Renal pelvis (tissue), 12 donors: ENCODE measurements at places on chromosomes 1 and 21.

DNA sequence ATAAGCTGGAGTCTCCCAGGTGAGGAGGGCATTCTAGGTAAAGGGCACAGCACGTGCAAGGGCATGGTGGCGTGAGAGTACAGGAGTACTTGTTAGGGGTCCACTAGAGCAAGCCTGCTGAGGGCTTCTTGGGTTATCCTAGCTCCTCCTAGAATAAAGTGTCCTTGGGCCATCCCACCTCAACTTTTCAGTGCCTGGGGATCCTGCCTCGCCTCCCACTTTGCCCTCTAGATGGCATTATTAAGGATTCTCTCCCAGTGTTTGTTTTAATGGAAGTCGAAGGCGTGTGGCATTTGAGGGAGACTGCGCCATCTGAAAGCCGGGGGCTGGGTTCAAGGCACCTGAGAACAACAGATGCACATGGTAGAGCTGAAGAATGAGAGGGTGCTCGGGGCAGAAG lies 74.5 kb upstream of the SELENON start:
- no peak for DNase-seq

DNA sequence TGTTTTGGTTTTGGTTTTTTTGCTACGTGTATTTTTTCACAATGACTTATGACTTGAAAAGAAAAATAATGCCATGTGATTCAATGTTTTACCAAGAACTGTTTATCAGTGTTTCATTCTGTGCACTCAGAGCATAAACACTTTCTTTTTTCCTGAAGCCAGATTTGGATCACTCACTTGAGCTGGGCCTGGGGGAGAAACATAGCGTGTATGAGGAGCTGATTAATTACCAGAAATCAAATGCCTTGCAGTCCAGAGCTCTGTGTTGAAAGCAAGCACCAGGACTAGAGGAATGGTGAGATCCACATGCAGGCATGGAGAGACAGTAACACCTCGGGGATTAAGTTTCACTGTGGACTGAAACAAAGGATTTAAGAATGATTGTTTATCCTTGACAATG lies 642.1 kb upstream of the ADGRL2 start:
- peak; percentile 24 for DNase-seq

- no peak for DNase-seq
These were observed 41.5 kb upstream of the SAMD13 start for GRCh38 chr1:84259989-84260388.

- DNase-seq, result no peak
These were observed 22.7 kb downstream of the GLUL start for GRCh38 chr1:182368903-182369302.

DNA sequence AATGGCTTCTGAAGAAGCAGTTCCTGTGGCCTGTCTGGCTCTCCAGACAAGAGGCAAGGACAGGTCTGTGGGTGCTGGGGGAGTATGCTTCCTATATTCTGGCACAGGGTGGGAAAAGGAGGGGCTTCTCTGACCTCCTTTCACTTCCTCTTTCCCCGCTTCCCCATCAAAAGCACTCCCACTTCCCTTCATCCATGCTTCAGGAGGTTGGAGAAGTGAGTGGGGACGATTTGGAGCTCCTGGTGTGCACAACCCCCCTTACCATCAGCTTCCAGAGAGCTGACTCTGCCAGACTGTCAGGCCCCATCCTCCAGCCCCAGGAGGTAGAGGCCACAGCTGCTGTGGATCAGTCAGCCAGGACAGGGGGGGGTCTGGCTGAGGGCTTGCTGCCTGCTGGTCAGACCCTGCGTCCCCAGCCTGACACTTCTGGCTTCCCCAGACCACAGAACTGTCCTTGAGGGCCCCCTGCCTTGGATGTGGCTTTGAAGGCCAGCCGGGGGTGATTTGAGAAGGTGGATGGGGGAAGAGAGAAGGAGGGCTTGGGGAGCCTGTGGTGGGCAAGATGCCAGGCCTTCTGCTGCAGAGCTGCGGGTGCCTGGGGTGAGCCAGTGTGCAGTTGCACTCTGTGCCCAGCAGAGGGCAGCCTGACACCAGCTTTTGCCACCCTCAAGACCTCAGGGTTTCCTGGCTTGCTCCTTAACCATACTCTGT lies 21.5 kb upstream of the TMEM222 start:
- peak; percentile 88 for DNase-seq

DNA sequence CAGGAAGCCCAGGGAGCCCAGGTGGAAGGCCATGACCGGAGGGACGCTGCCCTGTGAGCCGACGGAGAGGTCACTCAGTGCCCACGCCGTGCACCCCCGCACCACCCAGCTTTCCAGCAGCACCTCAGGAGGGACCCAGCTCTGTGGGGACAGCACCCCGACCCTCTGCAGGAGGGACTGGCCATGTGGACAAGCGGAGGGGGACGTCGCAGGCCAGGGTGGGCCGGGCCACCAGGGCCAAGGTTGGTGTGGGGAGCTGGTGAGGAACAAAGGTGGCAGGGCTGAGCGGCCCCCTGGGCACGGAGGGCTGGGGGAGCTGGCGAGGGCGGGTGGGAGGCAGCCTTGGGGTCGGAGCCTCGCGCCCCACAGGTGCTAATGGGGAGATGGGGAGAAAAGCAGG lies 22.8 kb downstream of the NADK start:
- DNase-seq, result no peak

- DNase-seq, result no peak
These were observed at the start of gene SYPL2 for GRCh38 chr1:109466452-109467300. Gene SYPL2 (plus strand): TSS chr1:109466546. CDS start chr1:109466844, 298 bp downstream.

DNA sequence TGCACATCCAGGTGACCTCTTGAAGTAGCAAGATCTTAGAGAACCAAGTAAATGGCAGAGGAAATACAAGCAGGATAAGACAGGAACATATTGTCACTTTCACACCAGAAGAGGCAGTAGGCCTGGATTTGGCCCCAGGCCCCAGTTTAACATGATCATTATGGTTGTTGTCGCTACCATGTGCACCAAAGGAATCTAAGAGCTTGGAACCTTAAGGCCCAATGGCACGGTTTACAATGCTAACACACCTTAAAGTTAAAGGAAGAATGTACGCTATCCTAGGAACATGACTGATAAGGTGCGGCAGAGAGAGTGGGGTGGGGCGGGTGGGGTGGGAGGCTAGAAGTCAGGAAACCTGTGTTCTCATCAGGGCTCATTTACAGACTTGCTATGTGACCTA lies 147.5 kb downstream of the ROR1 start:
- DNase-seq, result no peak

GRCh38 chr1:15057834-15058233 lies 95.7 kb upstream of the TMEM51 start:
- no peak for DNase-seq

GRCh38 chr1:26429721-26430120 lies 2.4 kb upstream of the DHDDS start:
- no peak for DNase-seq

GRCh38 chr1:214632091-214632490 lies 29.1 kb downstream of the CENPF start:
- no peak for DNase-seq

DNA sequence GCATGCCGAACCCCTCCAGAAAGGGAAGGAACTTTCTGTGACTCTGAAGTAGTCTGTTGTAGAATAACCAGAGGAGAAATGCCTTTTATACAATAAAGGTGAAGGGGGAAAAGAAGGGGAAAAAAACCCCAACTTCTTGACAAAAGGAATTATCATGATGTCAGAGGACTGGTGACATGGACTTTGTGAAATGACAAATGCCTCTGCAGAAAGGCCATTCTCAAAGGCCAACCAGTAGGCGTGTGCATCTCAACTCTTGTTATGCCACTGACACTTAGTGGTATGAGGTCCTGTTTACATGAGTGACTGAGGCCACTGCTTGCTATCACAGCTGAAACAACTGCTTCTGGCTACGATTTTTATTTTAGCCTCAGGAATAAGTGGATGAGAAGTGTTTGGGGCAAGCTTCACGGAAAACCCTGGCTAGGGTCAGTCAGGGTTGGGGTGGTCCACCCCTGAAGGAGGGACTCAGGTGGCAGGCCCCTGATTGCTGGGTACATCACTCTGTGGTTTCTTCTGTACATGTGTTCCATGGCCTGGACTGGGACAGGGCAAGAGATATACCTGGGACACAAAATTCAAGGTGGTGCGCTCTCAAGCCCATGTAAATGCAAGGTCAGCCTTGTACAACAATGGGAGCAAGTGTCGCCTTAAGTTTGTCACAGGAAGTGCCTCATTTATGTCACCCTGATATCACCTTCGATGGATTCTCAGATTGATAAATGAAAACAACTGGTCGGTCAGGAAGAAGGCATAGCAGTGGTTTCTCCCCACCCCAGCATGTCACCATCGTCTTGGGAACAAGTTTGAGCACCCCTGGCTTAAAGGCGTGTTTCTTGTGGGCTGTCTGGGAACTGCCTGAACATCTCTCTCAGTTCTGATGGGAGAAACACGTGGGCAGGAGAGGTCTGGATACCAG lies 12.4 kb downstream of the RUNX1 start:
- no peak for DNase-seq

DNA sequence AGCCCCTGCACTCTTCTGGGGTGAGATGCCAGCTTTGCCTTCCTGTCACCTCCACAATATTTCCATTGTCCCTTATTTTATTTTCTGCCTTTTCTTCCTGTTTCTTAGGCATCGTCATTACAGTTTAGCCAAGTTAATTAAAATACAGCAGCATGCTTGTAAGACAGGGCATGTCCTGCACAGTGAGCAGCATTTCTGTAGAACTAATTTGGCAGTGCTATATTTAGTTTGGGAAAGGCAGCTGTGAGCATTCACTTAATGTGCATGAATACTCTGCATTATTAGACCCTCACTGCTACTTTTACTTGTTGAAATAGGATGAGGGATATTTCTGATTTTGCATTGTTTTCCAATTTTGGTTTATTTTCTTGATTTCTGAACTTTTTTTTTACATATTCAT lies 133.3 kb downstream of the KCNK2 start:
- DNase-seq, result no peak

GRCh38 chr1:107225706-107226105 lies 84.9 kb downstream of the NTNG1 start:
- no peak for DNase-seq

DNA sequence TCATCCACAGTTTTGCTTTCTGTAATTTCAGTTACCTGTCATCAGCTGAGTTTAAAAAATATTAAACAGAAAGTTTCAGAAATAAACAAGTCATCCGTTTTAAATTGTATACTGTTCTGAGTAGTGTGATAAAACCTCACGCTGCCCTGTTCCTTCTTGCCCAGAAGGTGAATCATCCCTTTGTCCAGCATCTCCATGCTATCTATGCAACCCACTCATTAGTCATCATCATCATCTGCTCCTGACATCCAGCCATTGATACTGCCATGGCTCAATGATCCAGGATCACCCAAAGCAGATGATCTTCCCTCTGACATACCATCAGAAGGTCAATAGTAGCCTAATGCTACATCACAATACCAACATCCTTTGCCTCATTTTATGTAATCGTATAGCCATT lies 198.3 kb downstream of the SLC44A5 start:
- DNase-seq, result no peak

- no peak for DNase-seq
These were observed 27.1 kb downstream of the CRNN start for GRCh38 chr1:152386940-152387339.

GRCh38 chr21:46060596-46061061 lies 37.3 kb upstream of the COL6A2 start:
- DNase-seq, result no peak

- DNase-seq, result no peak
These were observed 67.7 kb upstream of the AJAP1 start for GRCh38 chr1:4586611-4587160.

GRCh38 chr1:228010921-228011320 lies 4.1 kb downstream of the WNT3A start:
- DNase-seq, result no peak

DNA sequence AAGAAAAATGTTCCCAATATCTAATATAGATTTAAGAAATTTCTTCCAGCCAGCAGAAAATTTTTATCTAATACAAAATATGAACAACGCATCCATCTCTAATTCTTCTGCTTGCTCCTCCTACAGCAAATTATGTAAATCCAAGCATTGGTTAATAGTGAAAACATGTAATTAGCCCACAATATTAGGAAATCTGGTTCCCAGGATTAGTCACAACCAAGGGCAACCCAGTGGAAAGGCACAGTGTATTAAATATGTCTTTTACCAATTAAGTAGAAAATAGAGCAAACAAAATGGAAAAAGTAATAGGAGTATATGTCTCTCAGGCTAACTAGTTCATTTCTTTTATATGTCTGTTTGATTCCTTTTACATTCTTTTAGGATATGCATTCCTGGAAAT lies 59.4 kb upstream of the IFI44L start:
- DNase-seq, result no peak

DNA sequence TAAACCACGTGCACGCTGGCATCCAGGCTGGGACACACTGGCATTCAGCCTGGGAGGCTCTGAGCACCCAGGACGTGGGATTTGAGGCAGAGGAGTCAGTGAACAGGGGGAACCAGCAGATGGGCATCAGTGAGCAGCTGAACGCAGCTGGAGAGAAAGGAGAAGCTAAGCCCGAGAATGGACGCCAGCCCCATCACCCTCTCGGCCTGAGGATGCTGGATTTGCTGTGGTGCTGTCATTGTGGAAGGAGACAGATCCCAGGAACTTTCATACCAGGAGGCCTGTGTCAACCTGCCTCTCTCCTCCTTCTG lies 132.8 kb downstream of the PGBD5 start:
- DNase-seq, result no peak

- no peak for DNase-seq
These were observed 505.2 kb downstream of the SMYD3 start for GRCh38 chr1:246001837-246002230.

- DNase-seq, result no peak
These were observed 343.3 kb upstream of the VAMP3 start for GRCh38 chr1:7427605-7428300.

DNA sequence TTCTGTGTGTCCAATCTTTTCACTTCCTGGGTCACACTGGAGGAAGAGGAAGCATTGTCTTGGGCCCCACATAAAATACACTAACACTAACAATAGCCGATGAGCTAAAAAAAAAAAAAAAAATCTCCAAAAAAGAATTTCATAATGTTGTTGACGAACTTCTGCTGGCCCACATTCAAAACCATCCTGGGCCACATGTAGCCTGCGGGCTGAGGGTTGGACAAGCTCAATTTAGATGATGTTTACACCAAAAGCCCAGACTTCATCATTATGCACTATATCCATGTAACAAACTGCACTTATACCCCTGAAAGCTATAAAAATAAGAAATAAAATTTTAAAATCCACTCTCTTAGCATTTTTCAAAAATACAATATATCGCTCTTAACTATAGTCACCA lies 187.8 kb upstream of the PTBP2 start:
- DNase-seq, result no peak
